ENCODE measurements at places on chromosomes 12 and 14.

- DNase-seq = no peak
Observed at GRCh38 chr12:78430551-78430950, 434.0 kb upstream of the SYT1 start.

DNA sequence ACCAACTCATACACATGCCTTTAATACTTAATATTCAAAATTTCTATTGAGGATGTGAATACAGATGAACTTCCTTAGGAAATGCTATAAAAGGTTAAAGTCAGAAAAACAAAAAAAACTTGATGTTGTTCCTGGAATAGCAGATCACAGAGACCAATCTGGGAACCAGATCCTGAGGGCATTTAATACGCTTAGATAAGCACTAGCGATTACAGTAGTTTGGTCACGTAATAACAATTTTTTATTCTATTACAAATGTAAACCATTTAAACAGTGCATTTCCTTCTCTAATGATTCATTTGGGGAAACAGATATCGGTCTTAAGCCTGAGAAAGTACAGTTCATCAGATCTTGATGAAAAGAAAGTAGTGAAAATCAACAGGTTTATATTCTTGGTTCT, 30.8 kb upstream of the ABCC9 start:
- no peak for DNase-seq

DNA sequence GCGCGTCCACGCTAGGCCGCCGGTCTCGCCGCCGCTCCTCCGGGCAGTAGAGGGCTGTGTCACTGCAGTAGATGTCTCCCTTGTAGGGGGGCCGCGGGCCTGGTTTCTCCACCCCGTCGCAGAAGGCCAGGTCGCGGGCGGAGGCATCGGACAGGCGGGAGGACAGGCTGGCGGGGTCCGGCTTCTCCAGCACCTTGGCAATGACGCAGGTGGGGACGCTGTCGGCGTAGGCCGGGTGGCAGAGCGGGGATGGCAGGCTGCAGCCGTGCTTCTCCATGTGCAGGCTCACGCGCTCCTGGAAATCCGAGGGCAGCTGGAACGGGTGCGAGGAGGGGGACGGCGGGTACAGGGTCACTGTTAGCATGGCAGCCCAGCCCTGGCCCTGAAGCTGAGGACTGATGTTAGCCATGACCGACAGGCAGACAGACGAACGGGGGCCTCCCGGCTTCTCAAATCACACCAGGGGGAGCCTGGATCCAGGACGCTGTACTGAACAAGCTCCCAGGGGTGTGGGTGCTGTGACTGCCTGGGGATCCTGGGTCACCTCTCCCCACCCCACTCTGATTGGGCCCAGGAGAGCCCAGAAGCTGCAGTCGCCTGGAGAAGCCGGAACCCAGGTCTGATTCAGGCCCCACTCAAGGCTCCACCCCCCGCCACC, 48.1 kb downstream of the BEGAIN start:
- DNase-seq = no peak

DNA sequence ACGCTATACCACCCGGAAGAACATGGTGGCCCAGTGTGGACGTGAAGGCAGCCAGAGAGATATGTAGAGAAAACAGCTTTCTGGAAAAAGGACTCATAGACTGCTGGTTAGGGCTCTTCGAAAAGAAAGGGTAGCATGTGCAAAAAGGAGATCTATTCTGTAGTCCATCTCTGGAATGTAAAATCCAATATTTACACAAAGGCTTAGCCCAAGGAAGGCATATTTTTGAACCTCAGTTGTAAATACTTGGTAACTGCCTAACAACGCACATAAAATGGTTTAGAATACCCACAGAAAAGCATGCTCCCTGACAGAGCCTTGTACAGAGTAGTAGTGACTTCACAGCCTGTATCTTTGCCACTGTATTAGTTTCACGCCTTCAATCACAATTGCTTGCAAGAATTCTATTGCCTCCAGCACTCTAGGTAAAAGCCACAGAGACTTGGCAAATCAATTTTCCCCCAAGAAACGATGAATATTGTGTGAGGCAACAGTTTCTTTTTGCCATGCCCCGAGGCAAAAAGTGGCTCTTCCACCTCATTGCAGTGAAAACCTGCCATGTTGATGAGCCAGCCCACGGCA, 59.2 kb downstream of the TRIM9 start:
- no peak for DNase-seq

- DNase-seq = no peak
Observed at GRCh38 chr12:88985631-88986030, 366.7 kb downstream of the DUSP6 start.

DNA sequence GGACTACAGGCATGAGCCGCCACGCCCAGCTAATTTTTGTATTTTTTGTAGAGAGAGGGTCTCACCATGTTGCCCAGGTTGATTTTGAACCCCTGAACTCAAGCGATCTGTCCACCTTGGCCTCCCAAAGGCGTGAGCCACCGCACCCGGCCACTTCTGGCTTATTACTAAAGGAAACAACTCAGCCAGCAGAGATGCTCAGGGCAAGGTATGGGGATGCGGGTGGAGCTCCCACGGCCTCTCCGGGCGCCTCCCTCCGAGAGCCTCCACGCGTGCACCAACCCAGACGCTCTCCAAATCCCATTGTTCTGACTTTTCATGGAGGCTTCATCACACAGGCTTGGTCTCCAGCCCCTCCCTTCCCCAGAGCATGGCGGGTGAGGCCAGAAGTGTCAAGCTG, 6.1 kb upstream of the GPR132 start:
- no peak for DNase-seq

- no peak for DNase-seq
Observed at GRCh38 chr12:122929812-122930211, 33.9 kb upstream of the VPS37B start.

- DNase-seq = no peak
Observed at GRCh38 chr14:34220921-34221320, 241.1 kb downstream of the SPTSSA start.

GRCh38 chr12:80100591-80100990, 1.3 kb downstream of the OTOGL start:
- DNase-seq = no peak

DNA sequence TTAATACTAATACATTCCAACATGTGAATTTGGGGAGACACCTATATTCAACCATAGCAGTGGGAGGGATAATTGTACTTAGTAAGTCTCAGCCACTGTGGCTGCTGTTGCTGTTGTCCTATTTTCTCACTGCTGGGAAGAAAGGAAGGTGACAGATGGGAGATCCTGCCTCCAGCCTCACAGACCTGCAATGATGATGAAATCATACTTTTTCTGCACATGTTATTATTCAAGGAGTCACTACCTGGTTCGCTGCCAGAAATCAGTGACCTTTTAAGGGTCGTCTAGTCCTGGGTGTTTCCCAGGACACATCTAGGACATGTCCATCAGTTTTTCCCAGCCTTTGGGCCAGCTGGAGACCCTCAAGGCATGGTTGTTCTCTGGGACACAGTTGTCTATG, 106.2 kb upstream of the RPH3A start:
- no peak for DNase-seq

- DNase-seq = no peak
Observed at GRCh38 chr14:32620303-32620702, 291.2 kb downstream of the AKAP6 start.

DNA sequence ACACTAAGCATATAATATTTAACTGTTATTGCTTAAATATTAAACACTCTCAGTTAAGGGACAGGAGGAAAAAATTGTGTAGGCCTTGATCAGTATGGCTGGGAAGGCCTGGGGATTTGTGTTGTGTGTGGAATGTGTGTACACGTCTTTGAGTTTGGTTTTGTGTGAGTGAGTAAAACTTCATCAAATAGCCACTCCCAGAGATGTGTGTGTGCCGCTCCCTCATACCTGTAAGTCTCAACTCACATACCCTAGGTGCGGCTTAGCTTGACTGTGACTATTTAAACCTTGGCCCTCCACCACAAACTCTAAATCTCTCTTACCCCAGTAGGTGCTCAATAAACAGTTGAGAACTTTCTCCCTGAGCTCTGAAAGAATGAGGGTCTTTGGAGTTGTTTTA, 64.3 kb downstream of the FLRT2 start:
- no peak for DNase-seq

DNA sequence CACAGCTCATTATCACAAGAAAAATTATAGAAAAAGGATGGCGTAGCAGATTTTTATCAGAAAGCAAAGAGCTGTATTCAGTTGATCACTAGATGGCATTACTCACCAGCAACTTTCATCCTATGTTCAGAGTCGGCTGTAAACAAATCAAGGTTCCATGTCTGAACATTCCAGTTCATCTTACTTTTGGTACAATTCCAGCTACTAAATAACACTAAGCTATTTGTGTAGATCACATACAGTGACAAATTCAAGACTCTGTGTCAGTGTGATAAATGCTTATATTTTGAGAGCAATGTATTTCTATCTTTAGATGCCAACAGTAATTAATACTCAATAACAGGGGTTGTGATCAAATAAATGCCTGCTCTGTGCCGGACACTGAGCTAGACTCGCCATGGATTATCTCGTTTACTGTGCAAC, 30.1 kb downstream of the NRDE2 start:
- no peak for DNase-seq

DNA sequence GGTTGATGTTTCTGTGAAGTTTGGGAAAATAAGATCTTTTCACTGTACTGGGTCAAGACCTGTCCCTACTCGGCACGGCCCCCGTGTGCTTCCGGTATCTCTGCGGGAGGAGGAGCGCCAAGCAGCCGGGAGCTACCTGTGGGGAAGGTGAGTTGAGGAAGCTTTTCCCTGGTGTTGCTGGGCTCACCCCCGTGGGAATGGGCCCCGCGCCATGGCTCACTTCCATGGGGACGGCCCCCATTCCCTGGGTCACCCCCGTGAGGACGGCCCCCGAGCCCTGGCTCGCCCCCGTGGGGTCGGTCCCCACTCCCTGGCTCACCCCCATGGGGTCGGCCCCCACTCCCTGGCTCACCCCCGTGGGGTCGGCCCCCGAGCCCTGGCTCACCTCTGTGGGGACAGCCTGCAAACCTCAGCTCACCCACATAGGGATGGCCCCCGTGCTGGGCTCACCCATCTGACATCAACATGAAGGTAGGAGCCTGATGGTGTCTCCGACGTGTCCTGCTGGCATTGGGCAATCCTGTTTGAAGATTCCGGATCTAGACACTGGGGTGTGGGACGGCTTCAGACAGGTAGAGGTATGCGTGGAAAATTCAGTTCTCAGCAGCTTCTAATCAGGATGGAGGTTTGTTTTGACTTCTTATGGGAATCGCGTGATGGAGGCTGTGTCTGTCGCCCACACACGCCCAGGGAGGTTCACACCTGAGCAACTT, 9.1 kb downstream of the LRCOL1 start:
- DNase-seq = no peak

GRCh38 chr14:100723135-100723829, 3.4 kb upstream of the DLK1 start:
- DNase-seq = no peak

DNA sequence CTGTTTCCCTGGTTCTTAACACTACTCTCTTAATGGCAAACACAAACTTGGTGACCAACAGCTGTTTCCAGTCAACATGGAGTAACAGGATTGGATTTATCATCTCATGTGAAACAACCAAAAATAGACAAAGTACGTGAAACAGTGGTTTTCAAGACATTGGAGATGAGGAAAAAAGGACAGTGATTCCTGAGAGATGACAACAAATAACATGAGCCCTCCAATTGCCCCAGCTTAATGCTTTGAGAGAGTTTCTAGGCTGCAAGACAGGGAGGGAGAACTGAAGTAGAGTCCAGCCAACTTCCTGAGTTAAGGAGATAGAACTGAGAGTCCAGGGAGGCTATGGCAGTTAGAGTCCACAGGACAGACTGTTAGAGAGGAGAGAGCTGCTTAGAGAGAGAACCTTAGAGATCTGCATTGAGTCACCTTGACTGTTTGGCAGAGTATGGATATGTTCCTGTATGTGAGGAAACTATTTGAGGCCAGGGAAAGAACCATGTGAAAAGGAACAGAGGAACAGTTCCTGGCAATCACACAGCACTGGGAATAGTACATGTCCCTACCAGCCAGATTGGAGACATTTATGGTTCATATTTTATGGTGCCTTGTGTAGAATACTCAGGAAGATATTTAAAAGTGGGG, 106.4 kb downstream of the PCNX1 start:
- DNase-seq = no peak

DNA sequence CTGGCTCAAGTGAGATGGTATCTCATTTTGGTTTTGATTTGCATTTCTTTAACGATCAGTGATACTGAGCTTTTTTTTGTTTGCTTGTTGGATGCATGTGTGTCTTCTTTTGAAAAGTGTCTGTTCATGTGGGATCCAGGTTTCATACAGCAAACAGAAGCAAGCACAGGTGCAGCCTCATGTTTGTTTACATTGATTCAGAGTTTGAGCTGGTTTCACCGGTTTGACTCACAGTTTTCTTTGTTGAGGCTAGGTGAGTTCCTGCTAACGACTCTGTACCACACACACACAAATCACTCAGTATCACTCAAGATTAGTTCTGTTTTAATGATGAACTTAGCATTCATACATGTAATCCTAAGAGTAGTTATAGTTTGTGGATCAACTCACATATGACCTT, 3.7 kb downstream of the OR10G2 start:
- DNase-seq = no peak

GRCh38 chr12:1611803-1612572, 17.0 kb upstream of the WNT5B start:
- no peak for DNase-seq

- DNase-seq = no peak
Observed at GRCh38 chr12:92558806-92559205, 144.0 kb upstream of the PLEKHG7 start.

GRCh38 chr14:62308316-62308715, 546.1 kb downstream of the SNAPC1 start:
- DNase-seq = no peak

DNA sequence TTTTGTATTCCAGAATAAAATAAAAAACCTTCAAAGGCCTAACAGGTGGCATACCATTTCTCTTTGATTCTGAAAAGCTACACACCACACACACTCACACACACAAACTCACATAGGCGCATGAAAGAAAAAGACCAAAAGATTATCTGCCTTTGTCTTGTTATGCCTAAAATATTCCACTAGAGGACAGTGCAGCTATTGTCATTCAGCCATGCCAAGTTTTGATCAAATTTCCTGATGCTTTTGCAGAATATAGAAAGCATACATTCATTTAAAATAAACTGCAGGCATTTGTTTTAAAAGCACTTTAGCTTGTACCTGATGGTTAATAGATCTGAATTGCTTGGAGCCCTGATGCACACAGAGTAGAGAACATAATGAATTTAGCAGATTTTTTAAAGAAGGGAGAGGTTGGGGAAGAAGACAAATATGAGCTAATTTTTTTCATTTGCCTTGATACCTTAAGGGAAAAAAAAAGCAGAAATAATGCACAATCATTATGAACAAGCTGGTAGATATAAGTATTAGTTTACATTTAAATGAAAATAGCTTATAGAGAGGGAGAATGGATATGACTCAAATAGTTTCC, 1766.9 kb upstream of the SEL1L start:
- DNase-seq = no peak

DNA sequence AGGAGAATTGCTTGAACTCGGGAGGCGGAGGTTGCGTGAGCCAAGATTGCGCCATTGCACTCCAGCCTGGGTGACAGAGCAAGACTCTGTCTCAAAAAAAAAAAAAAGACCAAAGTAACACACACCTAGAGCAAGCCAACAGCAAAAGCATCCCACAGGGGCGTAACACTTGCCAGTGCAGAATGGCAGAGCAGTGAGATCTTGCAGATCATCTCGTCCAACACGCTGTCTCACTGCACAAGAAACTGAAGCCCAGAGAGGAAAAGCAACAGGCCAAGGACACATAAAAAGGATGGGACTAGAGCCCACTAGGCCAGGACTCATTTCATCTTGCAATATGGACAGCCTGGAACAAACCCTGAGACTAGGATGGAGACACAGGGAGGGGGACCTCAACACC, 12.7 kb upstream of the KRT78 start:
- DNase-seq = no peak

GRCh38 chr12:89742337-89743022, 33.8 kb upstream of the ATP2B1 start:
- no peak for DNase-seq

GRCh38 chr12:546920-547845, 87.4 kb downstream of the B4GALNT3 start:
- no peak for DNase-seq

Data from iPS DF 19.7 (cell line).